ENCODE measurements at places on chromosomes 16 and 17.

DNA sequence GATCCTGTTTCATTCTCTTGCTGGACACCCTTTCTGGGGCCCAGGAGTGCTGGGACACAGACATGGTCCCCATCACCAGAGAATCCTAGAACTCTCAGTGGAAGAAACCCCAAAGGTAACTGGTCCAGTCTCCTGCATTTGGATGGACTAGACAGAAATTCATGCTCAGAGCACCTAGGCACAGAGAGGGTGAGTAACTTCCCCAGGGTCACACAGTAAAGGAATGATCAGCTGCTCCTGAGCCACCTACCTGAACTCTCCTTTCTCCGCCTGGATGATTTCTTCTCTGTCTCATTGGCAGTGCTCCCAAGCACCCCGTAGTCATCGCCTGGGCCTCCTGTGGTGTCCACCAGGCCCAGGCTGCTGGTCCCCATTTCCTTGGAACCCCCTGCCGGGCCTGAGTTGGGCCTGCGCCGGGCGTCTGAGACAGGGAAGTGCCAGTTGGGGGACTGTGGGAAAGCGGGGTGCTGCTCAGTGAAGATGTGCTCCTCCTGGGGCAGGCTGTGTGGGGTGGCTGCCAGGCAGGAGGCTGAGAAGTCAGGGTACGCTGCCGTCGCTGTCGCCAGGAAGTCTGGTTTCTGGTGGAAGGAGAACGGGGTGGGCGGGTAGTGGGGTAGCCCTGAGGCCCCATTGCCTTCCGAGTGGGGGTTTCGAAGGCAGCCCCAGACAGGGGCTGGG is 767 bp downstream of the MEOX1 start:
- no peak for DNase-seq

DNA sequence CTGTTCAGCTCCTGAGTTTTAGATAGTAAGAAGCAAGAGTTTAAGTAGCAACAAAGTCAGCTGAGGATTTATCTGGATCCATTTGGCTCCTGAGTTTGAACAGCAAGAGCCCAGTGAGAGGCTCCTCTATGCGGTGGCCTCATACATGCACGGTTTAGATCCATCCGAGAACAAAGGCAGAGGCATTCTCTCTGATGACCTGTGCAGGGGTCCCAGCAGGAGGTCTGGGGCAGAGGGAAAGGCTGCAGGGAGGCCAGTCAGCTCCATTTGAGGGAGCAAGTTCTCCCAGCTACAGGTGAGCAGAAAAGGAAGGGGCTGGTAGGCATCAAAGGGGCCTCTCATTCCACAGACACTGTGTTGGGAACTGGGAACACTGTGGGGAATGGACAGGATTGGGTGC is 16.5 kb downstream of the PITPNM3 start:
- DNase-seq: no peak

DNA sequence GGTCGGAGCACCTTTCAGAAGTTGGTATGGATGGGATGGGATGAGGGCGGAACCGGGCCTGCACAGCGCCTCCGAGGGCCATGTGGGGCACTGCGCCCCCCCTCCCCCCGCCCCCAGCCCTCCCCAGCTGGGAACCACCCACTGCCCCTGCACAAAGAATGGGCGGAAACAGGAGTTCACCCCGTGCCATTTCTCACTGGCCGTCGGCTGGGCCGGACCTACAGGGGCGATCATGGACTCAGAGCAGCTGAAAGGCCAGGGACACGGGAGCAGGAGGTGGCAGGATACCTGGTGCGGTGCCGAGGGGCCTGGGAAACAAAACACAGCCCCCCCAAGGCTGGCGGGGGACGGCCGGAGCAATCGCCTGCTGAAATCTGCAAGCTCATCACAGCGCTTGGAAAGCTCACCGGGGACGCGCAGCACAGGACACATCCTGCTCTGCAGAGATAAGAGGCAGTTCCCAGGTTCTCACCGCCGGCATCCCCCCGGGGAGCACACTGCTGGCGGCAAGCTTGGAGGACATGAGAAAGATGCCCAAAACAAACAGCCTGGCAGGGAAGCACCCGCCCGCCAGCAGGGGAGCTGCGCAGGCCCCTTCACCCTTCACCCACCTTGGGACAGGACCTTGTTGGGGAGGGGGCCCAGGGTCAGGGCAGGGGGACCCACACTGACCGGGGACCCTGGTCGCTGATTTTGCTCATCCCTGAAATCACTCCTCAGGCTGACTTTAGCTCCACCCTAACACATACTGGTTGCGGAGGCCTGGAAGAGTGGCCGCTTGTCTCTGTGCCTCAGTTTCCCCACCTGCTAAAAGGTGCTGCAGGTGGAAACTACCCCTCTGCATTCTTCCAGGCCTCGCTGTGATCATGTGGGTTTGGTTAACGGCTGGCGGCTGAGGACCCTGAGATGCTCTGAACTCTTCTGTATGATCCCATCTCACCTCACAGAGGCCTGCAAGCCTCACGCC is 263.9 kb downstream of the C16orf95 start:
- DNase-seq: peak; percentile 33

GRCh38 chr16:69166221-69166833 is 20.6 kb upstream of the SNTB2 start:
- DNase-seq: no peak

- no peak for DNase-seq
Observed at GRCh38 chr17:8393470-8394231, 4.0 kb downstream of the RNF222 start.

DNA sequence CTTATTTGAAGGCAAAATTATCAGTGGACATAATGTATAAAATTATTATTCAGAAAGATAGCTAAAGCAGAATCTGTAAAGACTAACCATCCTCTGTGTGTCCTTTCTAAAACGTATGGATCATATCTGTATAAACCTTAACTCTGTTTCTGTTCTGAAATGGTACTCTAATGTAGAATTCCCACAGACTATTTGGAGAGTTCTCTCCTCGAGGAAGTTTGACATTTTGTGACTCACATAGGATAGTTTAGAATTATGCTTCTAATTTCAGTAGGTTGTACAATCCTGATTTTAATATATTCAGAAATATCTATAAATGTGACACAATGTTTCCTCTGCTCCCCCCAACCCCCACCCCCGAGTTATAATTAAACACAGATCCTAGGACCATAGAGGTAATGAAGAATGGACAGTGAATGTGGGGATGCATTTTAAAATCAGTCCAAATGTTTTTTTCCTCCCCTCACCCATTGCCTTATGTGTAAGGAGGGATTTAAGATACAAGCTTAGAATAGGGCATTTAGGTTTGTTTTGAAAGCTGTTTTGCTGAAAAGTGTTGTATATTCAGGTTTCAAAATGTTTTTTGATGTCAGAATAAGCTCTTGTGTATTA is 66.8 kb downstream of the BCAS3 start:
- DNase-seq: no peak
